ENCODE measurements at places on chromosomes 11 and 22.

DNA sequence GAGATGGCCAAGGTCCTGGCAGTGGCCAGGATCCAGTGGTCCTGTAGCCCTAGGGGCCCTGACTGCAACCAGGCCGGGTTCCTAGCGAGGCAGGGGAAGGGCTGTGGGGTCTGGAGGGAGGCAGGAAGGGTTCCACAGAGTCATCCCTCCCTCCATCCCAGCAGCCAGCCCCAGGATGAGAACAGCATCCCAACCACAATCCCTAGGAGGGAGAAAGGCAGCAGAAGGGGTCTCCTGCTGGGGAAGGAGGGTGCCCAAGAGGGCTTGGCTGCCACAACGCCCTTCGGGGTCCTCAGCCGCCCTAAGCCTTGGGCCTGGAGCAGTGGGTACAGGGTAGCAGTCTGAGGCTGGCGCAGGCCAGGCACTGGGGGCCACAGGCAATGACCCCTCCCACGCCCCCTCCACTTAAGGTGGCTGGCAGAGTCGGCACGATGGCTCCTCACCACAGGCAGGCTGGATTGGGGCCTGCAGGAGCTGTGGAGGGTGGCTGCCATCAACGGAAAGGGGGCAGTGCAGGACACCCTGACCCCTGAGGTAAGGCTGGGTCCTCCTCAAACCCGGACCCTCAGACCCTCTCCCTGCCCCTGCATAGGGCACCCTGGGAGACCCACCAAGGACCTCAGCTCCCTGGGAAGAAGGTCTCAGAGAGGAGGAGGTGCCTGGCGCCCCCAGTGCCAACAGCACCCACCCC, 7.2 kb downstream of the SLC22A12 start:
- DNase-seq: no peak

DNA sequence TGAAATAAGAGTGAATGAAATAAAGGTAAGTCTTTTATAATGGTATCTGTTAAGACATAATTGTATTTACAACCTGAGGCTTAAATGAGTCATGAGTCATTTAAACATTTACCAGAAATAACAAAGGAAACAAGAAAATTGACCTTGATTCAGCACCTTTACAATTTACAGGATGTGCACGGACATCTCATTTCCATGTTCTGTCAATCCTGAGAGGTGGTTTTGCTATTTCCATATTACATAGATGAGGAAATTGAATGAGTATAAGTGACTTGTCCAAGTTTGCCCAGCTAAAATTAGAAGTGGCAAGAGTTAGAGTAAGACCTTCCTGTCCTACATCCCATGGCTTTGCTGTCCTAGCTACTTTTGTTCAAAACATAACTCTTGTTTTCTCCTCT, 89.1 kb downstream of the TRIM44 start:
- no peak for DNase-seq

DNA sequence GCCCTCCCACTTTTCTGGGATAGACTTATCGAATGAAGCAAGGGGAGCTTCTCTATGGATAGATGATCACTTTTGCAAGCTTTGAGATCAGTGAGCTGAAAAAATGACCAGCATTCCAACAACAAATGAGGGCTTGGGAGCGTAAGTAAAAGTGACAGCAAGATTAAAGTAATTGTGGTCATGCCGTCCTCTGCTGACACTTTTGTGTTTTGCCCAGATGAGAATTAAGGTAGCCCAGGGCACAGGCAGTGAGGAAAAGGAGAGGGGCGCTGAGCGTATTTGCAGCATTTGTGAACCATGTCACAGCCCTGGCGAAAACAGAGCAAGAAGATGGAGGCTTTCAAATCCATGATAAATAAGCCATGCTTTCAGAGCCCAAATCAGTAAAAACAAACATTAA, 24.6 kb upstream of the TMA7B start:
- DNase-seq: no peak

- DNase-seq: no peak
These were observed 320.7 kb downstream of the TMEM135 start for GRCh38 chr11:87358461-87358860.

DNA sequence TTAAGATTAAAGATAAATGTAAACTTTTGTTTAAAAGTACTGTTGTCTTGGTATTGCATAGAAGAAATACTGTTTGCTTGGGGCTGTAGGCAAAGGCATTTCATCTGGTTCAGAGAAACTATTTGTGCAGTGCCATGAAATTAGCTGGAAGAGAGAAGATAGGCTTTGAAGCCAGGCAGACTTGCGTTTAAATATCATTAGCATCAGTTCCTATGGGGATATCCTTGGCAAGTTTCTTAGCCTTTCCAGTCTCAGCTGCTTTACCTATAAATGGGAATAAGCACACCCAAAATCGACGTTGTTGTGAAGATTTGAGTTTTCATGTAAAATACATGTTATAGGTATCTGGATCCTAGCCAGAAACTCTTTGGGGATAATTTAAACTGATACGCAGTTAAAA, 133.9 kb downstream of the FBXO7 start:
- DNase-seq: no peak

- peak; percentile 28 for DNase-seq
These were observed 754 bp downstream of the NUP50 start for GRCh38 chr22:45164270-45165088.

- no peak for DNase-seq
These were observed 38.5 kb downstream of the SBF2 start for GRCh38 chr11:10255388-10256125.

- DNase-seq: no peak
These were observed 14.9 kb downstream of the BRSK2 start for GRCh38 chr11:1404461-1405185.

Measured in progenitor cell of endocrine pancreas (in vitro differentiated cells).